ENCODE measurements at places on chromosomes 7 and 10.

- DNase-seq: no peak
These were observed 41.2 kb downstream of the TNS3 start for GRCh38 chr7:47540387-47541350.

GRCh38 chr10:64733980-64734379, 1212.8 kb downstream of the REEP3 start:
- DNase-seq: no peak

GRCh38 chr10:95542330-95542729, 18.8 kb downstream of the SORBS1 start:
- no peak for DNase-seq

- no peak for DNase-seq
These were observed 19.9 kb downstream of the ANTXRL start for GRCh38 chr10:46306516-46307184.

DNA sequence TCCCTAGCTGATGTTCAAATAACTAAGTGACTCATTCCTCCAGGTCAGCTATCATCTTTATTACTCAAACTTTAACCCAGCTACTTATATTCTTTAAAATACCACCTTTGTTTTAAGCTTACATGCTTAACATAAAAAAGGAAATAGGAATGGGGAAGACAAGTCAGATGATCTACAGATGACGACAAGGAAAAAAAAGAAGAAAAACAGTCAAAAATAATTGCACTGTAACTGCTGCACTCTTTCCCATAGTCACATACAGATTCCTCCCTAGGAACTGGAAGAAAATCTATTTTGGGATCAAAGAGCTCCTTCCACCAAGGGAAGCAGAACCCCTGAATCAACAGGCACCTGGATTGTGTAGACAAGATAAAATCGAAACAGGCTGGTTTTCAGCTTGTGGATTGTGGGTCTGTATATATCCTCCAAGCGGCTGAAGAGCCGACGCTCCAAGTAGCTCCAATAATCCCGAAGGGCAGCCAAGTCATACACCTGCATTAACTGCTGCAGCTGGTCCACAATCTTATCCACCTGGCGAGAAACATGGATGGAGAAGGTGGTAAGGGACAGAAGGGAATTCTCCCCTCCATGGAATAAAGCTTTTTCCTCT, 2.0 kb downstream of the WDR91 start:
- no peak for DNase-seq

- no peak for DNase-seq
These were observed 1.4 kb downstream of the MYO1G start for GRCh38 chr7:44977304-44977958.

DNA sequence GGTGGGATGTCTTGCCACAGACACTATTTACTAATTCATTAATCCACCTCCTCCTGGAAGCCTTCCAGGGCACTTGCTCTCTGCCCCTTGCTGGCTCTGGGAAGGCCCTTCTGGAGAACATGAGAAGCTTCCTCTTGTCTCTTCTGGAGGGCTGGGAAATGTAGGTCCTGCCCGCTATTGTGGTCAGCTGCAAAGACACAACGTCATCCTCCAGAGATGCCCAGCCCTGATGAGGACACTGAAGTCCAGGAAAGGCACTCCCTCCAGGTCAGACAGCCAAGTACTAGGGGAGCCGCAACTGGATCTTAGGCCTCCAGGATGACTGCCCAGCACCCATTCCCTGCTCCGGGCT, 9.6 kb upstream of the TACR2 start:
- DNase-seq: no peak

DNA sequence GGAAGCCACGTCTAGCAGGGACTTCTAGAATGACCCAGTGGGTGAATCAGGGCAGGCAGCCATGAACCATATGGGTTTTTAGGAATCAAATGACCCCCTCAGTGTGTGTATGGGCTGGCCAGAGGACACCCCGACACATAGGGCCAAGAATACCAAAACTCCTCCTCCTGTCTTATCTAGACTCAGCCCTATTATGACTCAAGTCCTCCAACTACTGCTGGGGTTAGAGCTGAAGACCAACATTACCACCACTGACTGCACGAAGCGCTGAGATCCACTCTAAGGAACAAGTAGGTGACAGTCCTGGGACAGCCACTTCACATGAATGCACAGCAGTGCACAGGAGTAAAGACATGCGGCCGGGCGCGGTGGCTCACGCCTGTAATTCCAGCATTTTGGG, 11.5 kb upstream of the SVOPL start:
- no peak for DNase-seq

- no peak for DNase-seq
These were observed 297.8 kb downstream of the SDK1 start for GRCh38 chr7:3598854-3599253.

DNA sequence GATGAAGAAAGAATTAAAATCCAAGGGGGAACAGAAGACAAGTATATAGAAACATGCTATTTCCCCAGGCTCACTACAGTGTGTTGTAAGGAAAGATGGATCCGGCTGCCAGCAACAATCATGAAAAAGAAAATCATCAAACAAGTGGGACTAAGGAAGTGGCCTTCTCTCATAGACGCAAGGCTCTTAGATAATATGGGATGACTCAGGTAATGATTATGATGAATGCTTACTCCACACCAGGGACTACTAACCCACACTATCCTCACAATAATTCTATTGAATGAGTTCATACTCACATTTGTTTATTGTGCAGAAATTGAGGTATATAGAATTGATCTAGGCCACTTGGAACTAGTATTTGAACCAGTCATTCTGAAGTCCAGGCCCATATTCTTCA, 111.2 kb upstream of the BET1 start:
- no peak for DNase-seq

- DNase-seq: peak; percentile 36
These were observed 775 bp downstream of the STARD3NL start for GRCh38 chr7:38178695-38179344.

DNA sequence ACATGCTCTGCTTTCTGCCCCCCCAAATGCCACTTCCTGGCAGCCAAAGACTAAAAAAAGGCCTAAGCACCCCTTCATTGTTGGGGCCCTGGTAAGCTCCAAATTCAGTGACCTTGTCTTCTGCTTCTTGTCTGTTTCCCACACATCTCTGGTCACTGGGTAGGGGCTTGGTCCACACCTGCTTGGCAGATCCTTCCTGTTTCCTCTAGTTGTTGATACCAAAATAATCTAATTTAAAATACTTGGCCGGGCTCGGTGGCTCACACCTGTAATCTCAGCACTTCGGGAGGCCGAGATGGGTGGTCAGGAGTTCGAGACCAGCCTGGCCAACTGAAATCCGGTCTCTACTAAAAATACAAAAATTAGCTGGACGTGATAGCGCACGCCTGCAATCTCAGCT, 130.6 kb downstream of the CAMK1D start:
- DNase-seq: no peak

GRCh38 chr10:95501203-95502094, 59.7 kb downstream of the SORBS1 start:
- no peak for DNase-seq

DNA sequence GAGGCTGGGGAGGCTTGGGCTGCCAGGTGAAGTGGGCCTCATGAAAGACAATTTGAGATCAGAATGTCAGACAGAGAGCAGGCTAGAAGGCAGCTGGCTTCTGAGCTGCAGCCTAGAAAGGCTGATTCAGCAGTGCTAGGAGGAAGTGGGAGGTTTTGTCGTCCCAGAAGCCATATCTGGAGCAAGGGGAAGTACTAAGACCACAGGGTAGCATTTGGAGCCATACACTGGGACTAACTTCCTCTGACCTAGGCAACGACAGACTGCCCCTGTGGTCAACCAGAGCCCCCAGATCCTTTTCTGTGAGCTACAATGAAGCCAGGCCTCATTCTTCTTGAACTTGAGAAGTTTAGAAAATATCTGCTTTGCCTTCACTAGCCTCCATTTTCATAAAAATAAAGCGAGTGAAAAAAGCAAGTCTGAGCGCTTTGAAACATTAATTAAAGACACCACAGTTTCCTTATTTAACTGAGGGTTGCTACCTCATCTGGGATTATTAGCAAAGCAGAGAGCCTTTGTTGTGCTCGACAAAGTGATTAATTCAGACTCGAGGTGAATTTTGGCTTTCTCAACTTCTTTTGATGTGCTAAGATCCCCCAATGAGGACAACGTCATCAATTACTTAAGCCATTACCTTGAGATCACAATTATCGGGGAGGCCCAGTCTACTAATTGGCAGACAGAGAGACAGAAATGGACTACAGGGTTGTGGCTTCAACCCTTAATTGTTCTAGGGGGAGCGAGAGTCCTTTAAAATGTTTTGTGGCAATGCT, 26.6 kb downstream of the TBXAS1 start:
- DNase-seq: no peak

GRCh38 chr10:96292971-96293920, 11.0 kb upstream of the DNTT start:
- DNase-seq: peak; percentile 38

- no peak for DNase-seq
These were observed 139.3 kb downstream of the C1GALT1 start for GRCh38 chr7:7321681-7322080.

DNA sequence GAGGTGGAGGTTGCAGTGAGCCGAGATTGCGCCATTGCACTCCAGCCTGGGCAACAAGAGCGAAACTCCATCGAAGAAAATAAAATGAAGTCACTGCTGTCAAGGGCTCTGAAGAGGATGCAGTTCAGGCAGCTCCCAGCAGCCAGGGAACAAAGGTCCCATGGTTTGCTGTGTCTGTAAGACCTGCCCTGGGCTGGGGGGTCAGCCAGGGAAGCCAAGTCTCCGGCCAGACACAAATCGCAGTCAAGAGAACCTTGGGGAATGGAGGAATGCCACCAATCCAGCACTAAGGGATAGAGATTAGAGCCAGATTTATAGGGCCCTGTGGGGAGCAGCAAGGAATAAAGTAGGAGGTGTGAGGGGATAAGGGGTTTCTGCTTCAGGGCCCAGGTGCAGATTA, 28.9 kb upstream of the VSIR start:
- no peak for DNase-seq

GRCh38 chr7:25546306-25546705, 318.0 kb upstream of the NPVF start:
- no peak for DNase-seq

DNA sequence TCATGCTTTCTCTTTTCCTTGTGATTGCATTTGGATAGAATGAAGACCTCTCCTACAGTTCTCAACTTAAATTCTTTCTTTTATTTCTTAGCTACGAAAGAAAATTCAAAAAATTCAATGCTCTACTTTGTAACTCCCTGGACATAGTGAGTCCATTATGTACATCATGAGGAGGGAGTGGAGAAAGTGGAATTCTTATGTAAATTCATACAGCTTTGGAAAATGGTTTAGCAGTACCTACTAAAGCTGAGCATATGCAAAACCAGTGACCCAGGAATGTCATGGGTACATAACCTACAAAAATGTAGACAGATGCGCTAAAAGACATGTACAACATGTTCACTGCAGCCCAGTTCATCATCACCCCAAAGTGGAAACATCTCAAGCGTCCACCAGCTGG, 8.8 kb upstream of the PRKCQ start:
- no peak for DNase-seq

DNA sequence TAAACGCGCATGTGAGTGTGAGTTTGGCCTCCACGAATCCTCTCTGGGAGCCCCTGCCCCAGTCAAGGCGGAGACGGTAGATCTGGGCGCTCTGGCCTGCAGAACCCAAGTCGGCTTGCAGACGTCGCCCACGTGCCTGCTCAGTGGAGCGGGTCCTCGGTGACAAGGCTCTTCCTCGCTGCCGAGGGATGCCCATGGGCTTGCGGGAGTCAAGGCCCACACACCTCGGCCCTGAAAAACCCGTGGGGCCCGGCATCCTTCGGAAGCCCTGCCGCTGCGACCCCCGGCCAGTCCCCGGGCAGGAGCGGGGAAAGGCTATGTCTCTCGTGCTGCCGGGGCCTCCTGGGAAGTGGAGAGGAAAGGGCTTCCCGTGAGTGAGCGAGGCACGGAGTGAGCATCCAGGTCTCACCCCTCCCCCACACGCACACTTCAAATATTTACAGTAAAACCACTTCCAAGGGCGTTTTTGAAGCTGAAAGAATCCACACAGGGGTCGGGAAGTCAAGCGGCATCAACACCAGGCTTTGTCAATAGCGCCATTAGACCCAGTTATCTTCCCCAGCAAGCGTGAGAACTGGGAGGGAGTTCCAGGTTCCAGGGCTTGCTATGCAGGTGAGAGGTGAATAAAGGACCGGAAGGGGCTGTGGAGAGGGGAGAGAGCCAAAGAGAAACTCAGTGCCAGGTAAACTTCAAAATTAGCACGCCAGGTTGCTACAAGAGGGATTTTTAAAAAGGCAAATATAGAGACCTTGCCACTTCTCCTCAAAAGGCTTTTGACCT, 1.1 kb upstream of the MNX1 start:
- no peak for DNase-seq

- DNase-seq: no peak
These were observed 759.4 kb downstream of the GRID1 start for GRCh38 chr10:85607043-85607695.

- DNase-seq: no peak
These were observed 93.8 kb downstream of the MAP3K8 start for GRCh38 chr10:30527623-30528428.

DNA sequence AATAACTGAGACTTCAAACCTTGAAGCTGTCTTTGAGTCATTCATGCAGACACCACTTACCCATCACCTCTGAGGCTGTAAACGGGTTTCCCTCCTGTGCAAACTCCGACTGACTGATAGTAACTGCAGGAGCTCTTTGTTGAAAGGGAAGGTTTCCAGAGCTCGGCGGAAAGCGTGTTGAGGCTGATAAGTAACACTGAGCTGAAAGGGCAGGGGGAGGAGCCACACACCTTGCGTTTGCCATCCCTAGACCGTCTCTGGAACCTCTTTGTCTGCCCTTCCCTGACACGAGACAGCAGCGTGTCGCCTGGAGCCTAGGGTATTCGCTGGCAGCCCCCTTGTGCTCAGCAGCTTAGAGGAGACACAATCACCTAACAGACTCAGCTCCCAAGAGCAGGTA, 134.0 kb downstream of the PAXIP1 start:
- no peak for DNase-seq

- DNase-seq: no peak
These were observed 82.5 kb downstream of the COBL start for GRCh38 chr7:51234139-51234538.

GRCh38 chr7:4241791-4242190, 440.3 kb upstream of the FOXK1 start:
- no peak for DNase-seq

DNA sequence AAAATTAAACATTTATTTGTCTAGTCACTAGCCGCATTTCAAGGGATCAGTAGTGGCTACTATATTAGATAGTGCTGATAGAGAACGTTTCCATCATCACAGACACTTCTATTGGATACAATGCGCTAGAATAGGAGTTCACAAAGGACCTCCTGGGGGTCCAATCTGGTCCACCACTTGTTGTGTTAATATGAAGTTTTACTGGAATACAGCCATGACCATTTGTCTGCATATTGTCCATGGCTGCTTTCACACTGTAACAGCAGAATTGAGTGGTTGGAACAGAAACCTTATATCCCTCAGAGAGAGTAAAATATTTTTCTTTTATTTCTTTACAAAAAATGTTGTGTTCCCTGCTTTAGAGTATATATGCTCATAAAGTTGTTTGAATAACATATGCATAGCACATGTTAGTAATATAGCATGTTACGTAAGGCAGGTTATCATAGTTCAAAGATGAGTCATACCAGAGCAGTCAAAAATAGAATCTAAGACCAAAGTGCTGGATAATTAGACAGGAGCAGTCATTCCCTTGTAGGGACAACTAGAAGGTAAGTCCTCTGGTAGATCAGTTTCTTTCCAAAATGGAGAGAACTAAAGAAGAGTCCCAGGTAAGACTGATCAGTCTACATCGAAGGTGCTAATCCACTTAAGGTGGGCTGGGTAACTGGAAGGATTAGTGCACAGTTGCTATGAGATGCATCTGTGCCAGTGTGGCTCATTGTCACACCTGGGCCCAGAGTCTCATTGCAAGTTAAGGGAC, 14.9 kb downstream of the BZW2 start:
- DNase-seq: no peak

- DNase-seq: no peak
These were observed 6.4 kb downstream of the VAX1 start for GRCh38 chr10:117131376-117132327.
